ENCODE measurements at places on chromosomes 12 and 14. TPM values are rescaled to one million over a fixed set of nuclear protein-coding genes. Genes with fewer than 3 reads are reported as not detected.

The BCL11B gene
- total RNA-seq: under 0.01 TPM

The CAPZA3 gene
- 0.14 TPM for total RNA-seq

The LYZ gene
- total RNA-seq: 0.09 TPM

The GUCY2C gene
- not detected for total RNA-seq

The EML1 gene
- 62.0 TPM for total RNA-seq

The NRL gene
- 0.28 TPM for total RNA-seq

The SLC39A2 gene
- under 0.01 TPM for total RNA-seq

The APOLD1 gene
- total RNA-seq: 3.3 TPM

The LAG3 gene
- 0.14 TPM for total RNA-seq

The SYNDIG1L gene
- total RNA-seq: not detected

The MRPL52 gene
- total RNA-seq: 39.1 TPM

The AICDA gene
- not detected for total RNA-seq

The PTPN6 gene
- under 0.01 TPM for total RNA-seq

The GSG1 gene
- total RNA-seq: 0.28 TPM

The ACSS3 gene
- total RNA-seq: 22.3 TPM

The KLRC2 gene
- not detected for total RNA-seq

The AACS gene
- total RNA-seq: 31.2 TPM

The GPR84 gene
- total RNA-seq: not detected

The DENND5B gene
- 6.7 TPM for total RNA-seq

The CRIP1 gene
- total RNA-seq: 3.3 TPM

The FKBP4 gene
- 54.6 TPM for total RNA-seq

The KRT82 gene
- total RNA-seq: not detected

The CPNE6 gene
- not detected for total RNA-seq

The GPR65 gene
- total RNA-seq: 0.28 TPM

All from smooth muscle cell of bladder (primary cell).